ENCODE measurements at places on chromosomes 11 and 22.

GRCh38 chr22:22954656-22955055 lies 67.0 kb downstream of the IGLL5 start:
- peak; percentile 63 for ATAC-seq

- ATAC-seq: no peak
These were observed 6.6 kb upstream of the RPS6KA4 start for GRCh38 chr11:64352099-64352994.

- ATAC-seq: no peak
These were observed 21.8 kb upstream of the DRG1 start for GRCh38 chr22:31377612-31378011.

DNA sequence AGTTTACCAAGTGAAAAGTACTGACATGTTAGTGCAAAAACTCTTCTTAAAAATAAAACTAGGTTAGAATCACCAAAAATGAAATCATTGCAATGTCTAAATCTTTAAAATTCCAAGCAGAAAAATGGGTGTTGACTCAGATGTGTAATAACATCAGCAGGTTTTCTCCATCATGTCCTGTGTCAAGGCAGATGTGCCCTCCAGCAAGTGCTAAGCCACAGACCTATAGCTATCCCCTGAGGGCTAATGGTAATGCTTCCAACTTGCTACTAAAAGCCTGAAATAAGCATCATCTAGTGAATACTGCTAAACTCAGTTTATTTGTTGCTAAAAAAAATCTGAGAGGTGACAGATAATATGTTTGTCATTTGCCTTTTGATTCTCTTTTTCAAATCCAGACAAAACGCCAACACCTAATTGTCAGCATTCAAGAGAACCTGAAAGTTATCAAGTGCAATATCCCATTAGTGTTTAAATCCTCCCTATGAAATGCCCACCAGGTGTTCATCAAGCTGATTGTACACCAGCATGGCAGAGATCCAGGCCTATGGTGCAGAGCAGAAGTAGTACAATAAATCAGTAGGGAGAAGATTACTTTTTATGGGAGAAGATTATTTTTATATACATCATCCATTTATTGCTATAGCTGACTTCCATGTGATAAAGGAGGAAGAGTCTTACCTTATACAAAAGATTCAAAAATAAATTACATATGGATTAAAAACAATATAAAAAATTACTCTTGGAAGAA lies 55.1 kb upstream of the SYT9 start:
- ATAC-seq: no peak

- ATAC-seq: no peak
These were observed 26.9 kb downstream of the TP53I11 start for GRCh38 chr11:44923806-44924205.

DNA sequence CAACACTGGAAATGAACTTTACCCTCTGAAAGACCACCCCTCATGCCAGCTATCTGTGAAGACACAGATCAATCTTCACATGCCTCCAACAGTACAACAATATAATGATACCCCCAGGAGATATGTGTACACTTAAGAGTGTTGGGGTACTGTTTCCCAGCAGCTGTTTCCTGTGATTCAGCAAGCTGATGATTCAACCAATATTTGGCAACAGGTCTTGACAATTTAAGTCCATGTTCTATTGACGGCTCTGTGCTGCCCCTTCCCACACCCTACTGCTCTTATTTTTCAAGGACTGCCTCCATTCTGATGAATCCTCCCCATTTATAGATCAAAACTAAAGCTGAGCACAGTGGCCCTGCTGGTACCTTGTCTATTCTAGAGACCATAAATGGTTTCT lies 6.6 kb downstream of the SNX19 start:
- ATAC-seq: no peak

DNA sequence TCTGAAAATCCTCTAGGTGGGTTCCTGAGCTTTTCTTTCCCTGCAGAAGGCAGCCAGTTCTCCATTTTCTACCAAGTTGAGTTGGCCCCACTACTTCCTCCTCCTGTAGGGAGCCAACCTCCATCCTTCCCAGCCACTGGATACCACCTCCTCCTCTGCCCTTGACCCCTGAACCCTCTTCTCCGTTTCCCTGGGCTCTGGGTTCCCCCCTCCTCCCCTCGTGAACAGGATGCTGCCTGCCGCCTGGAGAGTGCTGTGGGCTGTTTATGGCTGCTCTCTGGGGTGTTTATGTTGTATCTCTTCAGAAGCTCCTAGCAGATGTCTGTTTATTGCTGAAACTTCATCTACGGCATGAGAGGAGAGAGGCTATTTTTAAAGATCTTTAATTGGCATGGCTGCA lies 8.6 kb downstream of the MICAL2 start:
- no peak for ATAC-seq

DNA sequence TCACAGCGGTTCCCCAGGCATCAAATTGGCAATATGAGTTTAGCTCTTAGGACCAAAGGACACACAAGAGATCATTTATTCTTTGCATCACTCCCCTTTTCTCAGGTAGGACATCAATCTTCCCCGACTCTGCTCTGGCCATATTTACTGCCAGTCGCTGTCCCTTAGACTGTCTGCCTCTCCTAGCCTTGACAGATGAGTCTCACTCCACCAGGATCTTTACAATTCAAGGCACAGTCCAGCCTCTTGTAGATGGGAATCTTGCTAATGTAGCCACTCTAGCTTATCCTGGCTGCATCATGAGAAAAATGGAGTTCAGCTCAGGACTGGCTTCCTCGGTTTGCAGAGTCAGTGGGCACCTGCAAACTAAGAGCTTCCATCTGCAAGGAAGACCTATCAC lies 915.2 kb downstream of the NTM start:
- ATAC-seq: no peak

GRCh38 chr11:118321386-118322082 lies 17.0 kb downstream of the CD3E start:
- ATAC-seq: peak; percentile 69

DNA sequence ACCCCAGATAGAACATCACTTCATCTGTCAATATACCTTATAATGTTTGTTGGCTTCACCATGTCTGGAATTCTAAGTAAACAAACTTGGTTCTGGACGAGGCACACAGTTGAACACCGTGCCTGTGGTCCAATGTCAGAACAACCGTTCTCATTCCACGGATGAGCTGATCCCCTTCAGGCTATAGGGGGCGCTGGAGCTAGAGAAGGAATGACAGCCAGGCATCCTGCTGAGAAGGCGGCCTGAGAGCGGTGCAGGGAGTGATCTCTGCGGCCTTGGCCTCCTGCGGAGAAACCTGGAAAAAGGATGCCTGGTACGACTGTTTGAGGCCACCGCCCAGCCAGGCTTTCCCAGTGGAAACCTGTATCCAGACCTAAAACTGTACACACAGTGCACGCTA lies 48.7 kb downstream of the FDX1 start:
- no peak for ATAC-seq

DNA sequence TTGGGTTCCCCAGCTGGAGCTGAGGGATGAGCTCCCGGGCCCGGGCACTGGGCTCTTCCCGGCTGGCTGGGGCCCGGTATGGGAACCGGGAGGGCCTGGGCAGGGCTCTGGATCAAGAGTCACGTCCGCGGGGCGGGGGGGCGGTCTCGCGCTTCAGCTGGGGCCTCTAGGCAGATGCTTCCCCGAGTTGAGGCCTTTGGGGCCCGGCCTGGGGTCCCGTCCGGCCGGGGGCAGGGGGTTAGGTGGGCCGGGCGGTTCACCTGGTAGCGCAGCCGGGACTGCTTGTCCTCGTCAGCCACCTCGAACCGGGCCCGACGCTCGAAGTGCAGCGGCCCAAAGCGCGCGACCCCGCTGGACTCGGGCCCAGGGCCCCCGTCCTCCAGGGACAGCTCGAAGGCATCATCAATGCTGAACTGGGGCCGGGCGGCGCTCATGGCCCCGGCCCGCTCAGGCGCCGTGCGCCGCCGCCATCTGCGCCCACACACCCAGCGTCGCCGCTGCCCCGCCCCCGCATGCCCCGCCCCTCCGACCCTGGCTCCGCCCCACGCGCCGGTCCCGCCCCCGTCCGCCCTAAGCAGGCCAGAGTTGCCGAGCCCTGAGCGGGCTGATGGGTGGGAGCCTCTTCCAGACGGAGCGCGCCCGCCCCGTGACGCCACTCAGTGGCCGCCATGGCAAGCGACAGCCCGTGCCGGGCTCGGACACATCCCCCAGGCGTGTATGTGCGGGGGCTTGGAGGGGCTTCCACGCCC lies at the start of gene TMEM134:
TSS of gene TMEM134 (minus strand) at position 493 of the 749 bp plus-strand sequence. CDS start at position 434, 59 bp downstream.
- ATAC-seq: peak; percentile 89

GRCh38 chr11:9574622-9575259 lies 1.3 kb downstream of the WEE1 start:
- ATAC-seq: no peak

GRCh38 chr22:38766076-38766777 lies 10.4 kb upstream of the SUN2 start:
- no peak for ATAC-seq

GRCh38 chr11:123519055-123519796 lies 89.2 kb downstream of the GRAMD1B start:
- ATAC-seq: peak; percentile 13

GRCh38 chr22:19088866-19089595 lies 33.2 kb downstream of the DGCR2 start:
- no peak for ATAC-seq

- ATAC-seq: no peak
These were observed 38.3 kb upstream of the SHISAL1 start for GRCh38 chr22:44351037-44351436.

DNA sequence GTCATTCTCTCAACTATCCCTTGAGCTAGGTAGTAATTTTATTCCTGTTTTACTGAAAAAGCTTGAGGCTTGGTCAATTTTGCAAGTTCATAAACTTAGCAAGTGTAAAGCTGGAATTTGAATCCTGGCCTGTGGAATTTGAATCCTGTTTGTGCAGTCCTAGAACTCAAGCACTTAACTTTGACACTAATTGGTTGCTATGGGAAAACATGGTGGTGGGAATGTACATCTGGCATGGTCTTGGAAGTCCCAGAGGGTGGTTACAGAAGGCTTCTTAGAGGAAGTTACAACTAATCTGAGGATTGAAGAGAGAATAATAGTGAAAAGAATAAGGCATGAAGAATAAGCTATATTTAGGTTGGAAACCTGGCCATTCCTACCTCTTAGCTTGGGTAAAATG lies 66.5 kb upstream of the LIN7C start:
- ATAC-seq: no peak

GRCh38 chr11:126355926-126356897 lies 726 bp downstream of the ST3GAL4 start:
- peak; percentile 42 for ATAC-seq

DNA sequence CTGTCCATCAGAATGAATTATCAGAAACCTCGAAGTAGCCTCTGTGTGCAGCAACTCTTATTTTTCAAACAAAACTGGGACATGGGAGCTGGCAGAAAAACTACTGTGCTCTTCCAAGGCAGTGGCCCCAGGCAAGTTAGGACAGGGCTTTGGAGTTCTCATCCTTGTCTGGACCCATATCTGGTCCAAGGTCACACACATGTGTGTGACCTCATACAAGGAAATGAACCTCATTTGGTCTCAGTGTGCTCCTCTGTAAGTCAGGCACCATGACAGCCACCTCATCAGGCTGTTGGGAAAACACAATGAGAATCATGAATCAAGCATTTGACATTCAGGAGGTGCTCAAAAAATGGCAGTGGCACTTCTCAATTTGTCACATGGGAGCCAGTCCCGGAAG lies 25.8 kb downstream of the LARGE1 start:
- ATAC-seq: no peak

DNA sequence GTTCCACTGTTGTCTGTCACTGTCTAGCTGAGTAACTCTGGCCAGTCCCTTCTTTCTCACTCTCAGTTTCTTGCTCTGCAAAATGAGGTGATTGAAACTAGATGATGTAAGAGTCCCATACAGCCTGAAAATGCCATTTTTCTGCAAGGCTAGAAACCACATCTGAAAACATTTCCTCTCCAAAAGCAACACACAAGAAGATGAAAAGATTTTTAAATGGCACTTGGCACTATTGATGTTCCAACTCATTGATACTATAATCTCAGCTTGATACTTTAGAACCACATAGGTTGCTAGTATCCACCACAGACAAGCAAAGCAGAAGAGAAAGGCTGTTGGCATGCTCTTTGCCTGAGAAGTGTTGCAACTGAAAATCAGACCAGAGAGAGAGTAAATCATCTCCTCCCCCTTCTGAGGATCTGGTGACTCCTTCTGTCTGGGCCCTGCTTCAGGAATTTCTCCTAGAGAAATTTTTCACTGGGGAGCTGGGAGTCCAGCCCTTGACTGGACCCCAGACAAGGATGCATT lies 1217.9 kb downstream of the LRRC4C start:
- ATAC-seq: no peak

GRCh38 chr11:123601136-123601535 lies 53.3 kb downstream of the SCN3B start:
- ATAC-seq: no peak

- peak; percentile 98 for ATAC-seq
These were observed 6.3 kb downstream of the MS4A12 start for GRCh38 chr11:60498853-60499252.

DNA sequence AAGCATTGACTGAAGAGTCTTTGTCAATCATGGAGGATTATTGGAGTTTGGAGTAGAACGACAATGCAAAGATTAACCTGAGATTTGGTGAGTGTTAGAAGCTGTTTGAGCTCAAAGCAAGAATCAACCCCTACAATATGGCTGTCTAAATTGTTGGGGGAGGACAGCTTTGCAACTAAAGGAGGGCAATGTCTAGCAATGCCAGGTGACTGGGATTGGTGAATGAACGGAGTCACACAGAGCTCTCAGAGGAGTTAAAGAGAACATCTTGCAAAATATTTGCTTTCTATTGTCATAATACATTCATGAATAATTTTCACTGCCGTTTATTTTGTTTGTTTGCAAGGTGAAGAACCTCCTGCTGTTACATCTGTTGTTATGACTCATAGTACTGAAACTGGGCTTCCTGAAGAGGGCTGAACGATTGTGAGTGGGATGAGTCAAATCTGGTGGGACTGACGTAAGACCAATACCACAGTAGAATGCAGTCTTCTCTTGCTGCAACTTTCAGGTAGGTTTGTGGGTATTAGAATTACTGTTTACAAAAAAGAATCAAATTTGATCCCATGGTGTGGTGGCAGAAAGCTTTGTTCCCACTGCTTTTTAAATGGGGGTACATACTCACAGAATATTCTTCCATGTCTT lies 281.9 kb downstream of the CADM1 start:
- ATAC-seq: peak; percentile 94

GRCh38 chr22:46583571-46583970 lies 36.6 kb upstream of the GRAMD4 start:
- ATAC-seq: no peak

- ATAC-seq: no peak
These were observed 195 bp upstream of the CREB3L1 start for GRCh38 chr11:46277313-46277621.

DNA sequence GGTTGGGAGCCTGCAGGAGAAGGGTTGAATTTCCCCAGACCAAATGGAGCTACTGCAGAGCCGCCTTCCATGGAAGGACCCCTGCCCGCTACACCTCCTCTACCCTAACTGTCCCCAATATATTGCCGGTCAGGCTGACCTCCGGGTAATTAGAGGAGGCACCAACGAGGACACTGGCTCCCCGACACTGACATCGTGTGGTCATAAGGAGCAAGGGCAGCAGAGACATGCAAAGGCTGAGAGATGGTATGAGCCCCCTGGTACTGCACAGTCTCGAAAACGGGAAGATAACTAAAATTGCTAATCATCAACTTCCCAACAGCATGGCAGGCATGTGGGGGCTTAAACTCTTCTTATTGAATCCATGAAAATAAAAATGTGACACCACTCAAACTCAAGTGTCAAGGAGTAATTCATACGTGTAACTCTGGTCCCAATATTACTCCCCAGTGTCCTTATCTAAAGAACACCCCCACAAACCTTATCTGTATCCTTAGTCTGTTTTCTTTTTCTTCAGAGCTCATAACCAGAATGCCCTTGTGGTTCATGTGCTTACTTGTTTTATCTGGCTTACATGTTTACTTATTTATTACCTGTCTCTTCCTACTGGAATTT lies 4.4 kb downstream of the CAVIN3 start:
- ATAC-seq: peak; percentile 66

All from stimulated activated memory B cell treated with anti-CD40 and anti-IgM and Interleukin-4, amounts not matched to agents 10 μg/mL and 1 μg/mL and 100 μg/mL, for 72 hours (primary cell).